Stimulated activated CD4-positive, alpha-beta T cell treated with anti-CD3 and anti-CD28 coated beads, Interleukin-2, amount 100 ng/mL, for 24 hours (primary cell): ENCODE measurements at places on chromosomes 12 and 14.
A peak's percentile ranks its signal among the peaks of the same experiment; 100 is the strongest.

- no peak for DNase-seq
Measured at GRCh38 chr12:2686280-2686646, 108.5 kb upstream of the FKBP4 start.

GRCh38 chr14:28577711-28578131, 188.9 kb upstream of the FOXG1 start:
- no peak for DNase-seq

- peak; percentile 96 for DNase-seq
Measured at GRCh38 chr14:74860899-74861733, 14.8 kb downstream of the PROX2 start.

- no peak for DNase-seq
Measured at GRCh38 chr14:71206766-71207371, 299.6 kb downstream of the PCNX1 start.

GRCh38 chr14:105863296-105864108, 337.1 kb downstream of the TMEM121 start:
- DNase-seq = no peak

DNA sequence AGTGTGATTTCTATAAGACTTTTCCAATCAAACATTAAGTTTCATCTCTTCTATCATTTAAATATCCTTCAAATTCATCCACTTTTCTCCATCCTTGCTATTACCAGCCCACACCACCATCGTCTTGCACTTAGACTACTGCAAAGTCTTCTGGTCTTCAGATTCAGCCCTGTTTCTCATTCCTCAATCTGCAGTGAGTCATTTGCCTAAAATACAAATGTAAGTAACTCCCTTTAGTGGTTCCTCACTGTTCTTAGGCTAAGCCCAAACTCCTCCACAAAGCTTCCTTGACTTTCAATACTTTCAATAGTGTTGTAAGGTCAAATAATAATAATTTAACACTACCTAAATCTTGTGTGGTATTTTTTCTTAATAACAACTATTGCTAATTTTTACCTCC, 83.3 kb downstream of the PLEKHG7 start:
- no peak for DNase-seq

DNA sequence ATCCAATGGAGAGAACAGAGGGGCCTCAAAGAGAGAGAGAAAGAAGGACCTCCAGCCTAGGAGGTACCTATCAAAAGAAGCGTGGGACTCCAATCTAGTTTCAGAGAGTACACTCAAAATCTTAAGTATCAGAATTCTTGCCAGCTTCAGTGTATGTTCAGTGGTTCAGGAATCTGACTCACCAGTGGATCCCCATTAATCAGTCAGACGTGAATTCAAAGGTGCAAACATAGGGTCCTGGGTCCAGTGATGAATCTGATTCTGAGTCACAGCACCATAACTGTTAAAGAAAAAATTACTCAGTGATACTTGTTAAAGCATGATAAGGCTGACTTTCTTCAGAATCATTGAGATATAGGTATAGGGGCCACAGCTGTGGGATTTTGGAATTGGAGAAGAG, 33.2 kb downstream of the ETNK1 start:
- DNase-seq = peak; percentile 28

DNA sequence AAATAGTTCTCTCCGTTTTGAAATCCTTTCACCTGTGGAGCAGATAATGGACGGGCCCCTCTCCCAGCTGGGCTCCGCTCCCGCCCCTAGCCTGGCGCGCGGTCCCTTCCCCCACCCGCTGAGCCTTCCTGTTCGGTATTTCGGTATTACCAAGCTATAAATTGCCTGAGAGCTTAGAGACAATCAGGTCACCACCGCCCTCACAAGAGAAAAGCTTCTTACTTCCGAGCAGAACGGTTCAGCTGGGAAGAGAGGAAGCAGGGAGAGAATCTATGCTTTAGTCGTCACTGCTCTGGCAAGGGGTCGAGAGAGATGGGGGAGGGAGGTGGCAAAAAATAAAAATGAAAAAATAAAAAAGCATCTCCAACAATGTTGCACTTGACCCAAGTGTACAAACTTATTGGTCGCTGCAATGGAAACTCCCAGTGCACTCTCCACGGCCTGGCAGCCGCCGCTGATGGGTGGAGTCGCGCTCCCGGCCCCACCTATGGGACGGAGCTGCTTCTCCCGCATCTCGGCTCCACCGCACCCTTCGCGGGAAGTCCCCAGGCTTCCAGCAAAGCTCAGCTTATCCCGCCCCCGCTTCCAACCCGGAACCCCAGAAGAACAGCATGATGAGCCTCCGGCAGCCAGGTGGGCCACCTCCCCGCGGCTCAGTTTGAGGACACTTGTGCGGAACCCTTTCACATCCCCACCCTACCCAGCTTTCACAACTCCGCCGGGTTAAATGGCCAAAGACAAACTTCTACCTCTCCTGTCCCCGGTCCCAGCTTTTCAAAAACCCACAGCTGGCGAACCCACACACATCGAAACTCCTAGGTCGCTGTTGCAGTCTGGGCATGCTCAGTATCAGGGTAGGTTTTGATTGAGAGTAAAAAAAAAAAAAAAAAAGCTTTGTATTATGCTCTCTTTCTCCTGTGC, 832 bp upstream of the SYT1 start:
- no peak for DNase-seq

- no peak for DNase-seq
Measured at GRCh38 chr12:13465635-13466034, 269.1 kb downstream of the EMP1 start.

GRCh38 chr12:27865421-27865820, 85.4 kb upstream of the MANSC4 start:
- DNase-seq = no peak

- DNase-seq = no peak
Measured at GRCh38 chr12:118959348-118959747, 22.0 kb upstream of the SRRM4 start.

- DNase-seq = no peak
Measured at GRCh38 chr12:3253682-3254275, 176.6 kb downstream of the TSPAN9 start.

GRCh38 chr14:83044001-83044400, 1510.3 kb upstream of the SEL1L start:
- DNase-seq = no peak

DNA sequence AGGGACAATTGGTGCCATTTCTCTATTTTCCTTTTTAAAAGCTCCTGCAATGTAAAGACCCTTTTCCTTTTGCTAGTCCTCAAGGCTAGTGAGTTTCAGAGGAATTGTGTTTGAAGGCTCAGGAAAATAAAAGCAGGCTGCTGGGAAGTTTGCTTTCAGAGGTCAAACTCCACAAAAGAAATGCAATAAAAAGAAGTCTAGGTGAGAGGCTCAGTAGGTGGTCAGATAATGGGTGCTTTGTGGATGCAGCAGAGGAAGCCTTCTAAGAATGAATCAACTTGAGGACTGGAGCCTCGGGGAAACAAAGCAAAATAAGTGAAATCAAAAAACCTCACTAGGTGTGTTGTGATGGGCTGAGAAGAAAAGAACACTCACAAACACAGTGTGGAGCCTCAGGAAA, 10.3 kb downstream of the CCDC175 start:
- no peak for DNase-seq

GRCh38 chr12:124967016-124967739, 21.8 kb downstream of the DHX37 start:
- no peak for DNase-seq

DNA sequence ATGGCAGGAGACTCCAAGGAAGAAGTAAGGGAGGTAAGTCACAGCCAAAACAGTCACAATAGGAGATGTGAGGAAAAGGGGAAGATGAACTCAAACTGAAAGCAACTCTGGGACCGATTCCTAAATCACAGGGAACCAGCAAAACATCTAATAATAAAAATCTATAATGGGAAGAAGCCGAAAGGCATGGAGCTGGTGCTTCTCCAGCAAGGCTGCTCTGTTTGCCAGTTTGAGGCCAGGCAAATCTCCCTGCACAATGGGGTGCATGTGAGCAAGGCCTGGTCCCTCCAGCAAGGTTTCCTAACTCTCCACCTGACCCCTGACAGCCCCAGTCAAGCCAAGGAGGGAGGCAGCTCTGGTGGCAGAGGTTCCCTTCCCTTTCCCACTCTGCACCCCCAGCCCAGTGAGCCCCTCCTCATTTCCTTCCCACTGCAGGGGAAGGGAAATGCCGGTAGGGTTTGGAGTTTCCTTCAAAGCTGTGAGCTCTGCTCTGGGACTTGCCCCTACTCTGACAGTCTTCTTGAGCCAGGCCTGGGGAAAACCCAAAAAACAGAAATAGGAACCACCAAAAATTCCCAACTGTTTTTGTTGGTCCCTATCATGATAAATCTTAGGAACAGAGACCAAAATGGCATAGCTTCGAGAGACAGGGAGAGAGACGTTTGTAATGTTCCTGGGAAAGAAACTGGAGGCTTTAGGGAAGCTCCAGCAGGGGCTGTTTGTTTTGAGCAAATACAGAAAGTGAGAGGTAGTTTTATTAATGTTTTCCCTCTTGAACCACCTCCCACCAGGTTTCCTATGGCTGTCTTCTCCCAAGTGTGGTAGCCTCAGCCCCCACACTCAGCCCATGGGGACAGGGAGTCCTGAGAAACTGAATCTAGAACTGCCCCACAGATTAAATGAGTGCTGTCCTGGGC, 34.6 kb downstream of the FMNL3 start:
- no peak for DNase-seq

DNA sequence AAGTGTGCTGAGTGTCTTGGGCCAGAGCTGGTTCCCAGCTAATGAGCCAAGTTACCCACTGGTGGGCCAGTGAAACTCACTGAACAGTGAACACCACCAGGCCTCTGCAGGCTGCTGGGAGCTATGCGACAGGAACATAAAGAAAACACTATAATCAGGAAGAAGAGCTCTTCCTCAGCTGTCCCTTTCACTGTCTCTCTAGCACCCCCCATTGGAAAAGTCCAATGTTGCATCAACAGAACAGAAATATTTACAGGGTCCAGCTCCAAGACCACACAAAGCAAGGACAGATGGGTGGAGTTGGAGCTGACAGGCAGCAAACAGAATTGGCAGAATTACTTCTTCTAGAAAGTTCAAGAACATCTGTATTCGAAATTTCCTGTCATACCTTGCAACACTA, 903.6 kb upstream of the TMEM132C start:
- no peak for DNase-seq

DNA sequence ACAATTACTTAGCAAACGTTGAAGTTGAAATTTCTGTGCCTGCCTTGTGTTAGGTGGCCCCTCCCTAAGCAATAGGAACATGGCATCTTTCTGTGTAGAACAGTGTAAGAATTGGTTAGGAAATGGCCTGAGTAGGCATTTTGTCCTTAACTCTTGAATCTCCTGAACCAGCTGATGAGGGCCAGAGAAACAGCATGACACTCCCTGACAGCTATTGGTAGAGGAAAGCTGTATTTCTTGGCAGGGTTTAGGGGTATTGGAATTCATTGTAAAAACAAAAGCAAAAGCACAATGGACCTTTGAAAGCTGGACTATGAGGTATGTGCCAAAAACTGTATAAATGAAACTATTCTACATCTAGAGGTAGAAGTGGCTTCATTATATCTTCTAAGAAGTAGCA, 40.6 kb upstream of the LRTM2 start:
- DNase-seq = no peak

DNA sequence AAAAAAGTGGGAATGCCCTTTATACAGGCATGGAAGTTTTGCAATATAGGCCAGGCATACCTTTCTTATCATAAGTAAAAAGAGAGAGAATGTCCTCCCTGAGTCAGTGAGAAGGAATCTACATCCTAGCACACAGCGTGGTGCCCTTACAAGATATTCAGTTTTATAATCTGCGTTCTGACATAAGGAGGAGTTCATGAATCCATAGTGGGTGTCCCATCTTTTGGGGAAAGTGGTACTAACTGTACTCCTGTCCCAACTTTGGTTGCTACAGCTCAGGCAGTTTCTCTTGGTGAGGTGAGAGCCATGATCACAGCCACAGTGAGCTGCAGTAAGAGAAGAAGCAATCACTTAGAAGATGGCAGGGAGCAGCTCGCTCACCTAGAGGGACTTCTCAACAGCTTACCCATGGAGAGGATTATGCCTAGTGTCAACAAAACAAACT, 332.9 kb downstream of the BCAT1 start:
- DNase-seq = no peak

DNA sequence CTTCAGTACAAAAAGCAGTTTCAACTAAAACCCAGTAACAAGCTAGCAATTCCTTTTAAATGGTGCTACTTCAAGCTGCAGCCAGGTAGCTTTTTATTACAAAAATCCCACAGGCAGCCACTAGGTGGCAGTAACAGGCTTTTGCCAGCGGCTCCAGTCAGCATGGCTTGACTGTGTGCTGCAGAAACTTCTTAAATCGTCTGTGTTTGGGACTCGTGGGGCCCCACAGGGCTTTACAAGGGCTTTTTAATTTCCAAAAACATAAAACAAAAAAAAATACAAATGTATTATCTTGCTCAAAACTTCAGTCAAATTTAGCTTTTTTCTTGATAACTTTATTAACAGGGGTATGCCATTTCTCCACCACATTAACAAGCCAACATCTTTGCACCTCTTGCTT, 3.6 kb upstream of the CLEC4E start:
- peak; percentile 69 for DNase-seq

DNA sequence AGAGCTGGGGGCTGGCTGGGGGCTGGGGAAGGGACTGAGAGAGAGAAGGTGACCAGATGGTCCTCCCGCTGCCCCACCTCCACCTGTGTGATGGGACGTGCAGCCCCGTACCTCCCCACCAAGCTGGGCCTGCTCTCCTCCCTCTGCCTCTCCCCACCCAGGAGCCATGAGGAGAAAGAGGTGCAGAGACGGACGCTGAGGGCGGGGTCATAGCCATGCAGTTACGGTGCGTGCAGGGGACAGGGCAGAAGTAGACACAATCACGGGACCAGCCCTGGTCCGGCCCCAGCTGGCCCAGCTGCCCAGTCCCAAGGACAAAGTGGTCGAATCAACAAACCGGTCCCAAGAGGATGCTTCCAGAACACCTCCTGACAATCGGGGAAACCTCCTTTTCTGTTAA, 33.2 kb downstream of the RFLNA start:
- no peak for DNase-seq

- DNase-seq = no peak
Measured at GRCh38 chr12:55721601-55722213, 1.5 kb downstream of the RDH5 start.

DNA sequence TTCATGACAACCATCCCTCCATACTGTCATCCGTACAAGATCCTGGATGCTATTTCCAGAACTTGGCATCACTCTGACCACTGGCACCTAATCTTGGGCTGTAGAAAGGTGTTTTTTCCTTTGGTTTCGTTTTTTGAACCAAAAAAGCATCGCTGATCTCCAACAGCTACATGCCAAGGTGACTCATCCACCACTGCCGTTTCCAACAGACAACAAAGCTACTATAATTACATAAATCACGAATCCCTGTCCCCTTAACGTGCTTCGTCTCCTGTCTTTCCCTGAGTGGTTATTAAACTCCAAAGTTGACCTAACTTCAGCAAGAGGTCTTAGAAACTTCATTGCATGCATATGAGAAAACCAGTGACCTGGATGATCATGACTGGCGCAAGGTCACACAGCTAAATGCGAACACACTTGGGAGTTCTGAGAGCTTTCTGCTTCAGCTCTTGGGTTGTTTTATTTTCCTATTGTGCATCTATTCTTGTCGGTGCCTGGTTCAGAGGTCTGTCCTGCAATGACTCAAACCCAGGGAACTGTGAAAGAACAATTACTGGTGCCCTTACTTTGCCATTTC, 99.9 kb downstream of the PPM1H start:
- DNase-seq = no peak
